ENCODE measurements at places on chromosomes 12 and 14.
A peak's percentile ranks its signal among the peaks of the same experiment; 100 is the strongest.

- DNase-seq: peak; percentile 14
These were observed 398 bp upstream of the MSRB3 start for GRCh38 chr12:65277994-65278575.

- DNase-seq: no peak
These were observed 8.3 kb downstream of the KRT7 start for GRCh38 chr12:52241205-52241842.

DNA sequence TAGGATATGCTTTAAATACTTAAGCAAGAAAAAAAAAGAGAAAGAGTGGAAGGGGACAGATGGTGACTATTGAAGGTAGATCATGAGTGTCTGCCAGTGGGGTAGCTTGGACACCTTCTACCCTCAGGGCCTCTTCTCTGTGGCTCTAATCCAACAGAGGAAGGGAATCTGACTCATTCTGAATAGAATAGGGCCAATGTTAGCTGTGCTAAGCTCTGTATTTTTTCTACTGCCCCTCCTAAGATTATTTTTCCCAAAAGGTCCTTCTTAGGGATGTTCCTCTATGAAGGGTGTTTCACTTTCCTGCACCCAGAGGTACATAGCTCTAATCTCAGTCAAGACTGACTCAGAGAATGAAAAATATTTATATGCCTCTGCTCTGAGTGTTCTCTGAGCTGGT lies 25.6 kb downstream of the UNC79 start:
- no peak for DNase-seq

DNA sequence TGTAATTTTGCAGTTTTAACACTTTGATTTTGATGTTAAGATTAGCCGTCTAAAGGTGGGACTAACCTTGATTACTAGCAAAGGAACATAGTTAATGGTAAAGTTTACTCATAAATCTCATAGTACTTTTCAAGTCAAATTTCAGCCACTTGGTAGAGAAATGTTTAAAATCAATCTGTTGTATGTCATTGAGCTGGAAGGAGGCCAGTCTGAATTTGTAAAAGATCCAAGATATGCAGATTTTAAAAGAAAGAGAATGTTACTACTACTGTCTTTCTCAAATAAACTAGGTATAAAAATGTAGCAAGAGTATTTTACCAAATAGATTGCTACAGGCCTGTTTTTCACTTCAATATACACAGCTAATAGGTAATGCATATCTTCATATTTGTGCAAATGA lies 600.8 kb upstream of the SEL1L start:
- no peak for DNase-seq

DNA sequence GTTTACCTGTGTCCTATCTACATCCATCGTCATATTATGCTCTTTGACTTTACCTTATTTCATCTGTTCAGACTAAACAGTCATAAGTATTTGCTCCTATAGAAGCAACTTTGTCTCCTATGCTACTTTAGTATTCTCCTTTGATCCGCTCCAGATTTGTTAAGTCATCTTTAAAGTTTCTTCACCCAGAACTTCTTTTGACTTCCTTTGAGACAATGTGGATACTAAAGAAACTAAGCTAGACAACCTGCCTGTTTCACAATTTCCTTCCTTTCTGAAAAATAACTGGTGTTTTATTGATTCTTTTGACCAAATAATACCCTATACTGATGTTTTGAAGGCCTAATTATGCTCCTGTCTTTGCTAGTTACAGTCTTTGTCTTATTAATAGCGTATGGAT lies 30.0 kb upstream of the LRRK2 start:
- DNase-seq: no peak

- DNase-seq: no peak
These were observed 54.3 kb downstream of the PEBP1 start for GRCh38 chr12:118190266-118190665.

DNA sequence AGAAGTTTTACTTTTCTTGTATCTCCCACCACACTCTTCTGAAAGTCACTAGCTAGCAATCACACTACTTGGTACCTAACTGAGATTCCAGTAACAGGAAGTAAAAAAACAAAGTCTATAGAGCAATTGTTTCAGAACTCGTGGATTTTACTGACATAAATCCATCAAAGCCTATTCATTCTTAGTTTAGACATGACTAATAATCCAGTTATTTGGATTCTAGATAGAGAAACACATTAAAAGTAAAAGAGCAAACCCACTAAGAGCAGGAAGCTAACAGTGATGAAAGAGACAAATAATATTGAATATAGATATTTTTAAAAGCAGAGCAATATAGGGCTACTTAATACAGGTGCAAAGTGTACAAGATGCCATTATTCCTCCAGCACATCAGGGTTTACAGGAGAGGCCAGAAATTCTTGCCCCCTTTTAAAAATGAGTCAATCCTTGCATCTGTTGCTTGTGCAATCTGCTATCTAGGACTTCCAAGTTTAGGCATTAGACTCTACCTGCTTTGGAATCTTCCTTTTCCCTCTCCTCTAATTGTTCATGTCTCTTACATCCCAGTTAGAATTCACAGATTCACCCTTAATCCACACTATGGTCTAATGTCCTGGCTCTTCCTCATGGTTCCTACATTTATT lies 6.0 kb downstream of the HEATR5A start:
- no peak for DNase-seq

DNA sequence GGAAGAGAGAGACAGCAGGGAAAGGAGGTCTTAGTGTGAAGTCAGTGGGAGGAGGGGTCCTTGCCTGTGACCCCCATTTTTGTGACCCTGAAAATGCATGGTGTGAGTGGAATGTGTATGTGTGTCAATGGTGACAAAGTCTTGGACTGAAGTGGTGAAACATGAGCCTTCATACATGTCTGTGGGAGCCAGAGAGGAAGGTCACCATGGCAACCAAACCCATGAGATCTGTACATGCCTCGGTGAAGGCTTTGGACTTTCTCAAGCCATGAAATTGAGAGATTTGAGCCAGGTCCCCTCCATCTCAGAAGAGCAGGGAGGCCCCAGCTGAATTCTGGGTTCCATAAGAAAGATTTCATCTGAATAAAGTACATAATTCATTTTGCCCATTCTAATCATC lies 108.7 kb downstream of the TTC8 start:
- DNase-seq: no peak

DNA sequence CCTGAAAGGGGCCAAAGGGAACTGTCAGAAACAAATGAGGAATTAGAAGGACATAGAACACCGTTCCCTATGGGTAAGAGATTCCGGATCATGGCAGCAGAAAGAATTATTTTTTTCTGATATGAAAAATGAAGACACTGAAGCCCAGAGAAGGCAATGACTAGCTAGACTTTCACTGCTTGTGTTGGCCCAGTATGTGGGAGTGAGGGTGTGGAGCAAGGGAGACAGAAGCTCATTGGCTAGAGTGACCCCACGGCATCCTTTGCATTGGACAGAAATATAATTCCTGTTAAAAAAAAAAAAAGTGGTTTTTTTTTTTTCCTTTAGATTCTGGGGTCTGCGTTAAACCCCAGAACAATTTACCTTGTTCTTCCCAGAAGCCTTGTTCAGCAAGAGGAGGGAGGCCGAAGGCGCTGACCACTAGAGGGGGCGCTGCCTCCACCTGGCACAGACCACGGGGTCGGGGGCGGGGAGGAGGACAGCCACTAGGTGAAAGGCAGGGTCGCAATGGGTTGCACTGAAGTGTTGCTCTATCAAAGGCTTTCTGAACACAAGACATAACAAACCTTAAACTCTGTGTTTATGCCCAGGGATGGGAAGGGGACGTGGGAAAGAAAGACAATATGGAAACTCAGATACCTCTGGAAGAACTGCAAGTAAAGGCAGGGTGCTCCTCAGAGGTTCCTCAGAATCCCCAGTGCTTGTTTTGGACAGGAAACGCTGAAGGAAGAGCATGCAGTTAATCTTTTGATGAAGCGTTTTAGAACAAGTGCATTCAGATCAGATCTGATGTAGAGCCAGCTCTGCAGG lies 156.8 kb downstream of the KCNA5 start:
- DNase-seq: peak; percentile 93

- DNase-seq: no peak
These were observed 174.0 kb downstream of the DIO2 start for GRCh38 chr14:80037349-80037748.

- DNase-seq: no peak
These were observed 582.7 kb downstream of the RERGL start for GRCh38 chr12:17507336-17507735.

DNA sequence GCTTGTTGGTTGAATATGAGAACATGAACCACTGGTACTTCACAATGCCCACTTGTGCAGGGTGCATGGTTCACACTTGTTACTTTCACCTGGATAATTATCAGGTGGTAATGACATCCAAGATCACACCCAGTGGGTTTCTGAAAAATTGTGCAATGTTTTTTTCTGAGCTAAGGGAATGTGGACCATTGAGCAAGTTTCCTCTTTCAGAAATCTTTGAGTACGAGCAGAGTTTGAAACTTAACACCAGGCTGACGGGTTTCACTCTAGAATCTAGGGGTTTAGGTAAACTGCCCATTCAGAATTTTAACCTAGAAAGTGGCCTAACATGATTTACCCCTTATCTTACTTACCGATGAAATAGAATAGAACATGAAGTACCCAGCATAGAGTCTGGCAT lies 389.6 kb downstream of the PAWR start:
- no peak for DNase-seq

DNA sequence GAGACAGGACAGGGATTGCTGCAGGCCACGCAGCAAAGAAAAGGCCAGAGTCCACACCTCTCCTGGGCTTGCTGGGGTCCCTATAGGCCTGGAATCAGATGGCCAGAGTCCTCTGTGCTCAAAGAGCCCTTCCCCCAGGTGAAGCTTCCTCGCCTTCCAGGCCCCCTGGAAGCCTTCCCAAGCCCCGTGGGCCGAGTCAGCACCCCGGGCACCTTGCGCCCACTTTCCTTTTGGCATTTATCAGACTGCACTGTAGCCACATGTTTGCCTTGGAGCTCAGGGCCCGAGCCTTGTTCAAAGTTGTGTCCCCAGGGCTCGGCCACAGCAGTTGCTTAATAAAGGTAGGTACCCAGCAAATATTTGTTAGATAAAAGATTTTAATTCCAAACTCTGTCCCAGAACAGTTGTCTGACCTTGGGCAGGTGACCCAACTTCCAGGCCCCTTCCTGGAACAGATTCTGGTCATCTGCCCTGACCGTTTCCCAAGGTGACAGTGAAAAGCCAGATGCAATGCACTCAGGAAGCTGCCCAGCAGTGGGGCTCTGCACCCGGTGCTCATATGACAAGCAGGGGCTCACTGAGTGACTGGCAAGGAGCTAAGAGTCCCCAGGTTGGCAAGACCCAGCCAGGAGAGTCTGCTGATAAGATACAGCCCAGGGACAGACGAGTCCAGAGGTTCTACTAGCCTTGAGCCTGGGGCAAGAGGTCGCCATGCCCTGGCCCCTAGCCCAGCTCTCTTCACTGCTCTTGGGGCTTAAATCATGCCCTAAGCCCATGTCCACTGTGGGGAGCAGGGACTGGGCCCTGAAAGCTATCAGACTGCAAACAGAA lies 81.2 kb downstream of the PITPNM2 start:
- no peak for DNase-seq

DNA sequence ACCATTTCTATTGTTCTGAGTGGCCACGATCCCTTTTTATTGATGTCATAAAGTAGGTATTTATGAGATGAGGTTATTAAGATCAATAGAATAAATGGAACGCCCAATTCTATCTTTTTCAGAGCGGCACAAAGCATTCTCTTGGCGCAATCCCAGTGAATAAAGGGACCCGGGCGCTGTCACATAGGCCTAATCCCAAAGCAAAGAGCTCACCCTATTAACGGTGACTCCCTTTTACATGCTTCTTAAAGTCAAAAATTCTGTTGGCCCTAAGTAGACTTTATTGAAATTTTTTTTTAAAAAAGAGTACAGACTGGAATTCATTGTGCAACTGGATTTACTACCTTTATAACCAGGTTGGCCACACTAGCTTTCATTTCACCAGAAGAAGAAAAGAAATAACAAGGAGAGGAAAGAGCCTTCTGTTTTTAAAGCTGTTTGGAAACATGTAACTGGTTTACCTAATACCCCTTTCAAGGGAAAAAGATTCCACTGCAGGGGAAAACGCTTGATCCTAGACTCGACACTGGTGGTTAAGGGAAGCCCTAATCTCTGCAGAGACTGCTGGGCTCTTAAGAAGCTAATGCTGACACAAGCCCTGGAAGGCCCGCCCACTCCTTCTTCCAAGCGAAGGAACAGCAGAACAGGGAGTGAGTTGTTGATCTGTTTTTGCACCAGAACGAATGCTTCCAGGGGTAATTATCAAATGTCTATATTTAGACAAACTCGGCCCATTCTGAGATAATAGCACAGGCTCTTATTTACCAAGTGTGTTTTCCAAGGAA lies 381.2 kb downstream of the BCL11B start:
- DNase-seq: no peak

- no peak for DNase-seq
These were observed 76.9 kb upstream of the HMGA2 start for GRCh38 chr12:65747338-65747737.

DNA sequence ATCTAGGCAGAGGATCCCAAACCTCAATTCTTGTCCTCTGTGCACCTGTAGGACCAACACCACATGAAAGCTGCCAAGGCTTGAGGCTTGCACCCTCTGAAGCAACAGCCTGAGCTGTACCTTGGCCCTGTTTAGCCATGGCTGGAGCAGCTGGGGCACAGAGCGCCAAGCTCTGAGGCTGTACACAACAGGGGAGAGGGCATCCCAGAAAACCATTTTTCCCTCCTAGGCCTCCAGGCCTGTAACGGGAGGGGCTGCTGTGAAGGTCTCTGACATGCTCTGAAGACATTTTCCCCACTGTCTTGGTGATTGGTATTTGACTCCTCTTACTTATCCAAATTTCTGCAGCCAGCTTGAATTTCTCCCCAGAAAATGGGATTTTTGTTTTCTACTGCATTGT lies 22.4 kb upstream of the PTPRO start:
- no peak for DNase-seq

DNA sequence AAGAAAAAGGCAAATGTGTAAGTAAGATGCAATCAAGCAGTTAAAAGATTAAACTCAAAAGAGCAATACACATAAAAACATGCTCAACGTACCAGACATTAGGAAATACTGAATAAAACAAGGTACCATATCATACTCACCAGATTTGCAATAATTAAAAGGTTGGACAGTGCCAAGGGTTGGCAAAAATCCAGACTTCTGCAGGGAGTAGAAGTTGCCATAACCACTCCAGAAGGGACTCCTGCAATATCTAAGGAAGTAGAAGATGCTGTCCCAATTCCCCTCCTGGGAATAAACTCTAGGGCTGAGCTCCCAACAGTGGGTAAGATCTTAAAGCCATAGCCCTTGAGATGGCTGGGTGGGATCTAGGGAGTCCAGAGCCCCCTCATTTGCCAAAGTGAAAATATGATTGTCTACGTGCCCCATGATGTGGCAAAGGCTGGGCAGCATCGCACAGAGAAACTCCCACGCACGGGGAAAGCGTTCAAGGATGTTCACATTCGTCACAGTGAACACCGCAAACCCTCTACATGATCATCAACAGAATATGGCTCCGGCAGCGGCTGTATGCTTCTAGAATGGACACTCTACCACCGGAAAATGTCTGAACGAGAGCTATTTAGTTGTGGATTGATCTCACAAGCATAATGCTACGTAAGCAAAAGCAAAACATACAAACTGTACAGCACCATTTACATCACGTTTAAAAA lies 12.3 kb downstream of the KCTD10 start:
- no peak for DNase-seq

Data from glutamatergic neuron (in vitro differentiated cells).